ENCODE measurements at places on chromosomes 5 and 9.

DNA sequence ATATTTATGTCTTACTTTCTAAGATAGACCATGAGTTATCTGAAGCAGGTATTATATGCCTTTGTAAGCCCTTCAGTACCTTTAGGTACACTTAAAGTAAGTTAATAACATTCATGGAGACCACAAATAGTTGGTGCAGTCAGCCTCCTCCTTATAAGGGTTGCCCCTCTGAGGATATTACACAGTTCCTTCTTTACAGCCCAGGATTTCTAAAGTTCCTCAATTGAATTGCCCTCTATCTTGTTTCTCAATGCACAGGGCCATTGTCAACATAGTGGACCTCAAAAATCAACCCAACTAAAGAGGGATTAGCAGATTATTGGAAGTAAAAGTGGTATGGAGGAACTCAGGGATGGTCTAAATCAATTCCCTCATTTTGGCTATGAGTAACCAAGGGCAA, 50.3 kb downstream of the HMHB1 start:
- no peak for DNase-seq

DNA sequence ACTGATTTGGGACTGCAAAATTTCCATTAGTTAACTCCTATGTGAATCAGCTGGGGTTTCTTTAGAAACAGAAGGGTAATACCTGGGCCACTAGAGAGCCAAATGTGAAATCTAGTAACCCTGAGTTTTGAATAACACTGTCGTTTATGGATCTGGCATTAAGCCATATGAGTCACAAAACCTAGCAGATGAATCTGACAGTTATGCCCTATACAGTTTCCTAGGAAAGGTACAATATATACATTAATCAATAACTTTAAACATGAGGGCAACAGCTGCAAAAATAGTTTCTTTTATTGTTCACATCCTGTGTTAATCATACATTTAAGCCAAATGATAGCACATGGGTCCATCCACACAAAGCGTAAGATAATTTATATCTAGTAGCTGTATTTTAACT, 56.9 kb downstream of the PAM start:
- no peak for DNase-seq

DNA sequence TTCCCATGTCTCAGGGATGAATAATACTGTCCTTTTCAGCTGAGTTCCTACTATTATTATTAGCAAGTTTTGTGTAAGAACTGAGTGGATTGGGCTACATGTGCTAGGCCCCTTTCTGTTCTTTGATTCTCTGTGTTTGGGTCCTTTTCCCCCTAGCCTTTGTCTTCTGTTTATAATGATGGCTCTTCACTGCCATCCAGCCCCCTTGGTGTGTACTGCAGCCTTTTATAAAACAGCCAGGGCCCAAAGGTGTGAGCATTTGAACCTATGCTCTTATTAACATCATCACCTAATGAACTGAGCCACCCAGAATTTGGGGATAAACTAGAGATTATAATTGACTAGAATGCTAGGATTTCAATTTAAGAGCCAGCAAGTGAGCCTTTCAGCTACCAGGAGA, 52.6 kb downstream of the PLAC8L1 start:
- no peak for DNase-seq

- no peak for DNase-seq
Observed at GRCh38 chr5:18378066-18378465, 743.8 kb downstream of the TAF11L14 start.

- no peak for DNase-seq
Observed at GRCh38 chr5:119032656-119033055, 38.2 kb upstream of the DMXL1 start.

DNA sequence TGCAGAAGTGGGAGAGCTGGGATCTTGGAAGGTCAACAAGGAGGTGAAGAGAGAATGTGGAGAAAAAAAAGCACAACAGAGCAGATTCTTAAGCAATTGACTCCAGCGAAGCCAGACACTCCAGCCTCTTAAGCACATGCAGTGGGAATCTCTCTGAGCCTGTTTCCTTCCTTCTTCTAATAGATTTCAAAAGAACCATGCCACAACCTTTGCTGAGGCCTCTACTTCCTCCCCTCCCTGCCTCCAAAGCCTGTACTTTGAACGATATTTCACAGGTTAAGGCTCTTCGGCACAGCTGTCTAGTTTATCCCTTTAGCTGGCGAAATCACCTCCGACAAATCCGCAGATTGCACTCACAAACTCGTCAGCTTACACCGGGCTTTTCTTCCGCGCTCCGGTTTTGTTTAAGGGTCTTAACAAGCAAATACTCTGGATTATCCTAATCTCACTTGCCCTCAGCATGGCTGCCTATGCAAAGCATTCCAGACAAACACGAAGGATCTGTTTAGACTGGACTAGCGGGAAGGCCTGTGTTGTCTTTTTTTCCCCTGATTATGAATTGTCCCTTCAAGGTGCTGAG, 211.6 kb upstream of the PANK3 start:
- no peak for DNase-seq

- DNase-seq = no peak
Observed at GRCh38 chr9:9352877-9353481, 1259.8 kb downstream of the PTPRD start.

DNA sequence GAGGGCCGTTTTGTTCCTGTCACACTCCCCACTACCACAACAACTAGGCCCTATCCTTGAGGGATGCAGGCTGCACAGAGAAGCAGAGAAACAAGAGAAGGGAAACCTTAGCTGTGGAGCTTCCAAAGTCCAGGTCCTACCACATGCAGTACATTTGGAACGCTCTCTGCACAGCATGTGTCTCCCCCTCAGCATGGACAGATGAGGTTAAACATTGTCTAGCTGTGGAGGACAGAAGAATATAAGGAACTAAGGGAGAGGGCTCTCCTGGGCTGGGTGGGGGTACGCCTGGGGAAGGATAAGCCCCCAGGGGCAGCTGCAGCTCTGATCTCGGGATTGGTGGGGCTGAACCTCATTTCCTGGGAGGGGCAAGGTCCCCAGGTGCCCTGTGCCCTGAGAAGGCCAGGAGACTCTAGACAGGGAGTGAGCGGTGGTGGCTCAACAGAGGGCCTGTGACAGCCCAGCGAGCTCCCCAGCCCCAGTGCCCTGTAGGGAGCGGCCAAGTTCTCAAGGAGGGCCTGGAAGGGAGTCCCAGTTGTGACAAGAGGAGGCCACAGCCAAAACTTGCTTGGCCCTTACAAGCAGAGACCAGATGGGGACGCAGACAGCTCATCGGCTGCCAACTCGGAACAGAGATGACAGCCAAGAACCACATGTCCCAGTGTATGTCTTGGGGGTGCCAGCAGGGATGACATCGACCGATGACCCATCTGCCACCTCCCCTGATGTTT, 30.1 kb downstream of the TSPAN17 start:
- DNase-seq = no peak

DNA sequence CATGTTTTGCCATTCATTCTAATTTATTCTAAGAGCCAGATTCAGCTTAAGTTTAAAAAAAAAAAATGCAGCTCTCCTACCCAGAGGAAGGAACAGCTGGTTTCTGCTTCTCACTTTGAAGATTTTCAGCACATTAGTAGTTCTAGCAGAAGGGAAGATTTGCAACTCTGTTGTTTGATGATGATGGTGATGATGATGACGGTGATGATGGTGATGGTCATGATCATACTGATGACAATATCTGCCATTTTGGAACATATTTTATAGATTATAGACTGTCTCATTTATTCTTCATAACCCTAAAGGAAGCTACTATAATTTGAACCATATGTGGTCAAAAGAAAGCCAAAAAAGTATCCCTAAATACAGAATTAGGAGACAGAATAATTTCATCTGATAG, 7.9 kb upstream of the MED10 start:
- DNase-seq = no peak

GRCh38 chr9:19665146-19665863, 123.5 kb downstream of the SLC24A2 start:
- DNase-seq = no peak

DNA sequence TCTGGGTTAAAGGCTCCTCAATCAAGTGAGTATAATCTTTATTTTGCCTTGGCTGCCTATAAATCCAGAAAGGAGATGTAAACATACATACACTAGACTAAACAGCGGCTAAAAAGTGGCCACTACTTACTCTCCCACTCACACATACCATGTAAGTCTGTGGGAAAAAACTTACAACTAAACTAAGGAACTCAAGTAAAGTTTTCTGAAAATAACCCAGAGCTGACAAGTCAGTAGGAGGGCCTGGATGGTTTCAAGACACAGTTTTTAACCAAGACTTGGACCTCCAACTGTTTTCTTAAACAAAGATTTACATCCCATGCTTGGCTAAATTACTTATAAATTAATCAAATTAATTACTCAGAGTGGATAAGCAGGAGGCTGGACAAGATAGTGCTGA, 64.5 kb downstream of the CEP120 start:
- DNase-seq = no peak

GRCh38 chr5:123125962-123126732, 37.1 kb downstream of the PRDM6 start:
- no peak for DNase-seq

DNA sequence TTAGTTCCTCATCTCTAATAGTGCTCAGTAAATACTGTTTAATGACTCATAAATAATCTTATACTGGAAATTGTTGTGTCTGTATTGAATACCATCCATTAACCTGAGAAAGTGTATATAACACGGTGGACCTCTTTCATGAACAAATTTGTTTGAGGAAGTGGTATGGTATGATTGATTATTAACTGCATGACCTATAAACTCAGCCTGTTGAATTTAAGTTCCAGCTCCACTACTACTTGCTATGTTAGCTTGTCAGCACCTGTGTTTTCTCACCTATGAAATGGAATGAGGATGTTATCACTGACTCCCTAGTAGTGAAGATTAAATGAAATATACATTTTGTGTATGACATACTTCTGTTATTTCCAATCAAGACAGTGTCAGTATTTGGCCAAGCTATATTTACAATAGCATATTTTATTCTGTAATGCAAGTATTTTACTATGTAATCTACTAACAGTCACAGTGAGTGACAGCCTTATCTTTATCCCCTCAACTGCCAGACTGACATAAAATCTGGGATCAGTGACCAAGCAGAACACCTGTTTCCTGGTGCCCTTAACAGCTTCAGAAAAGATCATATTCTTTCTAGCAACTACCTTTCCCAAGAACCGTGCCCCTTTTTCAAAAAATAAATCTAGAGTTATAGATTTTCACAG, 77.3 kb upstream of the ITGA1 start:
- DNase-seq = no peak

DNA sequence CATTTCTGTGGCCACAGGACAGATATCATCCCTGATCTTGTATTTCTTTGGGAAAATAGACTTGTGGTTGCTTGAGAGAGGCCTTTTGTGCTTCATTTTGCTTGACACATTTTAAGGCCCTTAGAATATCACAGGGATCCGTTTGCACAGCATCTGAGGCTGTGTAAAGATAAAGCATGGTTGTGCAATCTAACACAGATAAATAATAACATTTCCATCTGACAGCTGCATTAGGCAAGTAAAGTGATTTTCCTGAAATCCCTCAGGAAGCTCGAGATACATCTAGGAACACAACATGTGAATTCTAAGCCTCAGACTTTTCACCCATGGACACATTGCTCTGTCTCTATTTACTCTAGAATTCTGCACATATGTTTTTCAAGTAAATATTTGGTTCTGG, 212.8 kb upstream of the ADAMTSL1 start:
- DNase-seq = no peak

DNA sequence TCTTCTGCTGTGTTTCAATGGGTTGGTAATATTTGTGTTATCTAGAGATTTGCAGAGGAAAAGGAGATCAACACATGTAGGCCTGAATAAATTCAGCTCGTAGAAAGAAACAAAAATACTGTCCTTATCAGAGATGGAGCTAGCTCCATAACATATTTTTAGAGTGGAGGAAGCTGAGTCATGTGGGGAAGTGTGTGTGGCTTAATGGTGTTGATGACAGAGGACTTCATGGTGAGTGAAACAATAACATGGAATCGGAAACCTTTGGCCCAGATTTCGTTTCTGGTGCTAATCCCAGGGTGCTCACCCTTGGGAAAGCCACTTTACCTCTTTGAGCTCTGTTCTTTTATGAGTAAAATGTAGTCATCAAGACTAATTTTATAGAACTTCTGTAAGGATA, 825.0 kb downstream of the TLR4 start:
- DNase-seq = no peak

DNA sequence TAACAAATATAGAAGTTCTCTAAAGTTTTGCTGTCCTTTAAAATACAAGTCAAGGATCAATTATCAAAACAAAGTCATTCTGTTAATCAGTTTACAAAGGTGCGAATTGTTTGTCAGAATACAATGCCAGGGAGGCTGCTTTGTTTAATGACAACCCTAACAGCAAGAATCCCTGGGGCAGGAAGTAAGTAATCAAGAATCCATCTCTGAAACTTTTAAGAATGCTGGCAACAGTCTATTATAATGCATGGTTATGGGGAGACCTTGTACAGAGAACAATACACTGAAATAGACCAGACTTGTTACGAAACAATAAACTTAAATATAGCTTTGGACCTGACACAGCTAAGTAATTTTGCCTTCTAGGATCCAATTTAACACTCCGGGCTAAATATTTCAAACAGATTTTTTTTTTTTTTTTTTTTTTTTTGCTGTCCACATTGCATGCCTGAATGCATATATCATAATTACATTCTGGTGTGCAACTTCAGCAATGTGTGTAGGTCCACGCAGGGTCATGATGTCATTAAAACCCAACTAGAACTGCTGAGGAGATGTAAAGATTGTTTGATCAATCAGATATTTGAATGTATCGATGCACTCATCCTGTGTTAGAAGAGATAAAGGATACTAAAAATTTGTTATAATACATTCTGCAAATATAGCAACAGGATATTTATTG, 421.3 kb downstream of the CETN3 start:
- no peak for DNase-seq

DNA sequence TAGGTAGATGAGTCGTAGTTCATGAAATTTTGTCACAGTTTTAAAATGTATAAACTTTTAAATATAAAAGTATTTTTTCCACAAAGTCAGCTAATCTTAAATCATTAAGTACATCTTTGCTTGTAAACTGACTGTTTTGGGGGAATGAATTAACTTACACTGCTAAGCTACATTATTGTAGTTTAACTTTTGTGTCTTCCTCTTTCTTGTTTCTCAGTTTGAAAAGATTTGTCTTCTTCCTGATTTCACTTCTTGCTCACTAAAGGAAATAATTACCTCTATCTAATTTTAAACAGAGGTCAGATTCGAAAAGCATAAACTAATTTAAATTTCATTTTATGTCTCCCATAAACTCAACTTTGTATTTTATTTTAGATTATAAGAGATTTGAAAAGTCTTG, 5.7 kb downstream of the NIPSNAP3B start:
- DNase-seq = no peak

- DNase-seq = no peak
Observed at GRCh38 chr5:125012727-125013451, 266.4 kb upstream of the ZNF608 start.

Measured in mesenteric fat pad (tissue), 1 donor.